ENCODE measurements at places on chromosomes 16 and 17. TPM values are rescaled to one million over a fixed set of nuclear protein-coding genes. Genes with fewer than 3 reads are reported as not detected.

DNA sequence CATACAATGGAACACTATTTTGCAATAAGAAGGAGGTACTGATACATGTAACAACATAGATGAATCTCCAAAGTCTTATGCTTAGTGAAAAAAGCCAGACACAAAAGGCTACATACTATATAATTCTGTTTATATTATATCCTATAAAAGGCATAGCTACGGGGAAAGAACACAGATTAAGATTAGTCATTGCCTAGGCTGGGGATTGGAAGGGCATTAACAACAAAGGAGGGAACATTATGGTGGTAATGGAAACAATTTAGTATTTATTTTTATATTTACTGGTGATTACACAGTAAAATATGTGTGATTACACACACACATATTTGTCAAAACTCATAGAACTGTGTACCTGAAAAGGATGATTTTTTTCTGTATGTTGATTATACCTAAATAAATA is 278.1 kb downstream of the ZFHX3 start:
- no peak for DNase-seq

- no peak for DNase-seq
These were observed 240.0 kb downstream of the C16orf95 start for GRCh38 chr16:87076950-87077749.

DNA sequence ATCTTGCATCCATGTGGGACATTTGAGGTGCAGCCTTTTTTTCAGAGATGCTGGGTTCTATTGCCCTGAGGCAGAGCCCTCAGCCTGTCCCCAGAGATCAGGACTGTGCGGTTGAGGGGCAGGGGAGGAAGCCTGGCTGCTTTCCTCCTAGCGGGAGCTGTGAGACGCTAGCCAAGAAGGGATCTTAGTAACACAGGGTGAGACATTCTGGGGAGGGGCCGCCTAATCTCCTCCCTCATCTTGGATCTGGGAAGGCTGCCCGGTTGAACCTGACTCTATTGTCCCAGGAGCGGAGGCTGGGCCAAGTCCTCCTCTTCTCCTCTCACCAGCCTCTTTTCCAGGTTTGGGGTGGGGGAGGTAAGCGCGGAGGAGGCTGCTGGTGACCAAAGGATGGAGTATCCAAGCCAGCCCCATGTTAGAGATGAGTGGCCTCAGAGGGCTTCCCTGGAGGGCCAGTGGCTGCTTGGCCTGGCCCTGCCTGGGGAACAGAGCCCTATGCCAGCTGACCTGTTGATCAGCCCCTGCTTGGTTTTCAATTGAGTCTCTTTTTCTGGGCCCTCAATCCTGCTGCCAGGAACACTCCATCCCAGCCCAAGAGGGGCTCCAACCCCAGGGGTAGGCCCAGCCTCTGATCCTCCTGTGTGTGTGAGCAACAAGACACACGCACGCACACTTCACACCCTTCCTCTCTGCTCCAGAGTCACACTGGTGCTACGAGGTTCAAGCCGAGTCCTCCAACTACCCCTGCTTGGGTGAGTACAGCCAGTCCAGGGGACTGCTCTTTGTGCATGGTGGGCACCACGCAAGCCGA is 5.0 kb downstream of the CA4 start:
- DNase-seq: peak; percentile 29

GRCh38 chr16:78257376-78257728 is 157.9 kb downstream of the WWOX start:
- no peak for DNase-seq

SENP3 gene
- total RNA-seq: 75.4 TPM

DNA sequence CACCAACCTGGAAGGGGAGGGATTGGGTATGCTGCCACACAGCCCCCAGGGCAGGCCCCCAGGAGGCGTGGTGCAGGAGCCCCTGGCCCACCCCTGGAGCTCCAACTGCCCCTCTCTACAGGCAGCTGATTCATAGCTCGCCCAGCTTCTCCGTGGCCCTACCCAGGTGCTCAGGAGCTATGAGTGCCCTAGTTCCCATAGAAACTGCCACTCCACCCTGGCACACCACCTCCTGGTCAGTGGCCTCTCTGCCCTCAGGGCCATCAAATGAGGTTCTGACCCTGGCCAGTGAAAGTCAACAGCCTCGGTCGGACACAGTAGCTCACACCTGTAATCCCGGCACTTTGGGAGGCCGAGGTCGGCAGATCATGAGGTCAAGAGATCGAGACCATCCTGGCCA is 18.0 kb downstream of the CNGB1 start:
- no peak for DNase-seq

DNA sequence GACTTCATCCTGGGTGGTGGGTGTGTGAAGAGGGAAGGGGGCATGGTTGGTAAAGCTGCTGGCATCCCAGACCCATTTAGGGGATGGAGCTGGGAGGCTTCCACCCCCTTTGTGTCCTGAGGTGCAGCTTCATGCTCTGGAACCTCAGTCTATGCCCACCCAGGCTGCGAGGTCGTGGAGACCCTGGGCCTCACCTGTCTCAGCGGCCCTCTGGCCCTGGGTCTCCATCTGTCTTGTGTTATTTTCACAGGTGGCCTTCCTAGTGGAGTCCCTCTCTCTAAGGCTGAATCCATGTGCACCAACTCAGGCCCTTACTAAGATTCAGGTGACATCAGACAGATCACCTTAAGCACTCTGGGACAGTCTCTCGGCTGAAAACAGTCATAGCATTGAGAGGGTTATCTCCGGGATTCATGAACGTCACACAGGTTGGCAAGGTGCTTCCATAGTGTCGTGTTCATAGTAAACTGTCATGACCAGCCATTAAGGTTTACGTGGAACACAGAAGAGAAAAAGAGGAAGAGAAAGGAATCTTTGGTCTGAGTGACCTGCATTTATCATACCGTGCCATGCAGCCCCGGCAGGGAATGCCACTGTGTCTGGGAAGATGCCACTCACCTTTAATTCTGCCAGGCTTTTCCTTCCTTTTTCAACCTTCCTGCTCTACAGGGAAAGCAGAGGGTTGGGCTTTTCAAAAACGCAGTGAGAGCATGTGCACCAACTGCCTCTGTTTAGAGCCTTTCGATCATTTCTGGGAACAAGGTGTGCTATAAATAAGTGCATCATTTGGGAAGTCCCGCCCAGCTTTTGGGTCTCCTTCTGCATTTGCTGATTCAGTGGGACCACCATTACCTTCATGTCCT is 4.5 kb upstream of the FOXL1 start:
- no peak for DNase-seq

DNA sequence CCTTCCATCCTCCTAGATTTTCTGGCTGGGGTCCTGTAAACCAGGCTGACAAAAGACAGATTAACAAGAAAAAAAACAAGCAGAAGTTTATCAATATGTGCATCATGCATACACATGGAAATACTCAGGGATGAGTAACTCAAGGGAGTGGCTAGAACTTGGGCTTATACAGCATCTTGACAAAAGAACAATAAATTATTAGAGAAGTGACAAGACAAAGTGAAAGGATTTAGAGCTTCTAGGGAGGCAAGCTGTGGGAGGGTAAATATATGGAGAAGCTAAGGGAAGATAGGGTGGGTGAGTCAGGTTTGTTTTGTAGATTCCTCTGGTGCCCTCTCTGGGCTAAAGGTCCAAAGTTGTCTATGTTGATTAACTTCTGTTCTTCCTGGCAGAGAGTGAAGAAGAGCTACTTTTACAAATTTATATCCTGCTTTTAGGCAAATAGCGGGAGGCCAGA is 48.0 kb upstream of the NDRG4 start:
- DNase-seq: no peak

All from tibial nerve (tissue), 4 donors.